ENCODE measurements at places on chromosomes 3 and 15.

- no peak for DNase-seq
These were observed 21.8 kb upstream of the ATP1B3 start for GRCh38 chr3:141854599-141854998.

DNA sequence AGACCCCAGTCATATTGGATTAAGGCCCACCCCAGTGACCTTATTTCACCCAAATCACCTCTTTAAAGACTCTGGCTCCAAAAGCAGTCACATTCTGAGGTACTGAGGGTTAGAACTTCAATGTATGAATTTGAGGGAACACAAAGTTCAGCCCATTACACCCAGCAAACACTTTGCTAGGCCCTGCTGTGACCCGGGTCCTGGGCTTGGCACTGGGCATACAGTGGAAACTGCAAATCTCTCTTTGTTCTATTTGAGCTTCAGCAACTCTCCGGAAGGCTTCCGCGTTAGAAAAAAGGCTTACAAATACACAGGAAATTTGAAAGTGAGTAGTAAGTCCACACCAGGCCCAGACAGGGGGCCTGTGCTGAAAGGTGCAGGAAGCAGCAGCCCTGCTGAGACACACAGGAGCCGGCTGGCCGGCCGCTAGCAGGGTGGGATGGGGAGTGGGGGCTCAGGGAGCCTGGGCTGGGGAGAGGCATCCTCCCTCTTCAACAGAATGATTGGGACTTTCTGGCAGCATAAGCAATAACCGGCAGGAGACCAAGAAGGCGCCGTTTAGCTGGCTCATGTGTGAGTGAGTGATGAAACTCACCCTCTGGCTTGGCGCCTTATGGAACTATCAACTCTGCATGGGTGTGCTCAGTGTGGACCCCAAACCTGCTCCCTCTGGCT is 13.0 kb downstream of the LIPC start:
- no peak for DNase-seq

DNA sequence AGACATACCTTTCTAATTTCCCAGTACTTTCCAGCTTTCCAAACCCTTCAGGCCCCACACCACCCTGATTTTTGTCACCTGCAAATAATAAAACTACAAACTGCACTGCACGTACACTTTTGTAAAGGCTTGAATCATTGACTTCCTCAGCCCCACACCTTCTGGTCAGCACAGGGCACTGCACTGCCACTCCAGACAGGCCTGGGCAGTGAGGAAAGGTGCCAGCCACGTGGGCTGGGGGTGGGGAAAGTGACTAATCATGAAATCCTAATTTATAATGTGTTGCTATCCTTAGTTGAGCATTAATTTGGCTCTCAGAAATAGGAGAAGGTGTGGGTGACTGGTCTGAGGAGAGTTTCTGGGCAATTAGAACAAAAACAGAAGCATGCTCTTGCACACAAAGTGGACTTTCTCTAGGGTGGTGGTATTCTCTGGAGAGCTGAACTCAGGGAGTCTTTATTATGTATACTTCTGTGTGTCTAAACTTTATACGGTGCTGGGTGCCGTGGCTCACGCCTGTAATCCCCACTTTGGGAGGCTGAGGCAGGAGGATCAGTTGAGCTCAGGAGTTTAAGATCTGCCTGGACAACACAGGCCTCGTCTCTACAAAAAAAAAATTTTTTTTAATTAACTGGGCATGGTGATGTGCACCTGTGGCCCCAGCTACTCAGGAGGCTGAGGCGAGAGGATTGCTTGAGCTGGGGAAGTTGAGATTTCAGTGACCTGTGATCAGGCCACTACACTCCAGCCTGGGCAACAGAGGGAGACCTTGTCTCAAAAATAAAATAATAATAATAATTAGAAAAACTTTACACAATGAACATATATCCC is 58.2 kb upstream of the FLNB start:
- no peak for DNase-seq

DNA sequence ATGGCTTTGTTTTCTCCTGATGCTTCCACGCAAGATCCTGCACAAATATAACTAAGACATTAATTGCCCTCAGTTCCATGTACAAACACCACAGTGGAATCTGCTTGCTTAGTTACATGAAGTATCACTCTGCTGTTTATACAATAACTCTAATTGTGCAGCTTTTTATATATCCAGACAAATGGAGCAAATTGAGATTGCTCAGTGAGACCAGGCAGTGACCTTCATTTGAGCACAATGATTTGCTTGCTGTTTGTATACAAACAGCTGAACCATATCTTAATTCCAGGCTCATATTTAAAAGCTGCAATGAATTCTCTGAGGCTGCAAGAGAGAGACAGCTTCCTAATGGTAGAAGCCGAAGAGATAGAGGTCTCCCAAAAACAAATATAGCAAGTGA is 243.7 kb downstream of the CADPS start:
- DNase-seq, result no peak

DNA sequence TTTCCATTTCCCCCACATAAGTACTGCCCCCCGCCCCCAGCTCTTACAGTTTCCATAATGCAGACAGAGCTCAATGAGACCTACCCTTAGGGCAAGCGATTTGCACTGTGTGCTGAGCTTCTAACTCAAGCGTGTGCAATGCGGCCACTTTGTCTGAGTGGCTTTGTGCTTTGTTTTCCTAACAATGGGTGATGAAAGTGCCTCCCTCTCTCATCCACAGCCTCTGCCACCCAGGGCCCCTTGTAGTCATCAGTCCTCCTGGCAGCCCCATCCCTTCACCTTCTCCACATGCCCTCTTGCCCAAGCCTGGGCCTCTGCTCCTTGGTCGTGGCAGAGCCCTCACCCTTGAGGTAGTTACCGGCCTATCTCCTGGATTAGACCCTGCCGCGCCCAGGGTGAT is 17.2 kb downstream of the DAPK2 start:
- DNase-seq, result no peak

GRCh38 chr3:175186511-175186910 is 327.4 kb downstream of the NAALADL2 start:
- DNase-seq, result no peak

GRCh38 chr15:76333720-76334437 is 2.7 kb upstream of the ISL2 start:
- DNase-seq, result no peak

DNA sequence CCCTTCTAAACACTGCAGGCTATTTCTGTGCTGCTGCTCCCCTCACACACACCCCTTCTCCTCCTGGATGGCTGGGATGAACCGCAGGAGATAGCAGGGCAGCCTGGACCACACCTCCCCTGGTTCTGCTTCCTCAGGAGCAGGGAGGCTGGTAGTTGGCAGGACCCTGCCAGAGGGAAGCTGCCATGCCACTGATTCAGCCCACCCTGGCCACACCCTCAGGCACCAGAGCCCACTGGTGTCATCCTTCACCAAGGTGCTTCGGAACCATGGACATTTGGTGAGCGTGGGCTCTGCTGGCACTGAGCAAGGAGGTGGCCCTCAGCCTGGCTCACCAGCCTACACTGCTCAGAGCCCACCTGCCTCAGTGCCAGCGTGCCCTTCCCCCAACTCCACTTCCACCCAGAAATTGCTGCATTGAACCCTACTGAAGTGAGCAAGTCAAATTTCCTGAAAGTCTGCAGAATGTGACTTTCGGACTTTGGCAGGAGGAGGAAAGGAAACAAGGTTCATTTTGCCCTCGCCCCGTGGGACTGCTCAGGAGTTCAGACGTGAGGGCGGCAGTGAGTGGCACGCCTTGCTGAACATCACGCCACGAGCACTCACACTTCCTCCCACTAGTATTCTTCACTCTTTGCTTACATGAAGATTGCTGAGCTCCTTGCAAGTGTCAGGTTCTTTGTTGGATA is 26.3 kb downstream of the BMF start:
- DNase-seq, result no peak

DNA sequence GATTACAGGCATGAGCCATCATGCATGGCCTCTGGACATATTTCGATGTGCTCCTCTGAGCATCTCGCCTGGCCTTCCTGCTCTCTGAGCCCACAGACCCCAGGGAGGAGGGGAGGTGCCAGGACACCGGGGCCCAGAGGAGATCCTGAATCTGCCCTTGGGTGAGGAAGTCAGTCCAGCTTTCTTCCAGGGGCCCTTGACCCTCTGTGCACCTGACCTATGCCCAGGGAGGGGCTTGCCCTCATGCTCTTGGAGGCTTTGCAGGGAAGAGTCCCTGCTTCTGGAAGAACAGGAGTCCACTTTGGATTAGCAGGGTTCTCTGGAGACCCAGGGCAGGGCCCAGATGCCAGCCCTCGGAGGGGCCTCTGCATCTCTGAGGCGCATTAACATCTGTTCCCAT is 1.4 kb downstream of the ACSBG1 start:
- no peak for DNase-seq

DNA sequence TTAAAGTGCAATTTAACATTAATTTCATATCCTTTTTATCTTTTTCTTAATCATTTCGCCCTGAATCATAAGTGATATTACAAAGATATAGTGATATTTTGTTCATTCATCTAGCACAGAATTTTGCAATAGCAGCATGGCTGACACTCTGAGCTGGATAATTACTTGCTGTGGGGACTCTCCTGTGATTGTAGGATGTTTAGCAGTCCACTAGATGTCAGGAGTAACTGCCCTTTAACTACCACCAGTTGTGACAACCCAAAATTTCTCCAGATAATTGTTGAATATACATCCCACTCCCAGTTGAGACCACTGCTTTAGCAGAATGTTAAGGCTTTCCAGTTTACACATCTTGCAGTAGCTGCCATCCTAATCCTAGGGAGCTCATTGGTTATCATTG is 196.8 kb upstream of the MBNL1 start:
- DNase-seq, result no peak

GRCh38 chr3:60574046-60574769 is 677.0 kb downstream of the FHIT start:
- DNase-seq, result no peak

DNA sequence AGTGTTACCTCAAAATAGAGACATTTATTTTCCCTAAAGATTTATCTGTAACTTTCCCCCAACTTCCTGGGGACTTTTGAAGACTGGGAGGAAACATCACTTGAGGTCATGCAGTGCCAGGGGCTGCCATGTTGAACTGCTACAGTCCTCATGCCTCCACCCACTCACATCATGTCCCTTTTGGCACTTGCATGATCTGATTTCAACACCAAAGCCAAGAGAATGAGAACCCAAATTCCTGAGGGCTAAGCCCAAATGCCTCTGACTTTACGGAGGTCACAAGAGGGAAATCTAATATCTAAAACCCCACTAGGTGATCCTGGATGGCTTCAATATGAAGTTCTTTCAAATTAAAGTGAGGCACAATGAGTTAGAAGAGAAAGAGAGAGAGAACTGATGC is 213.1 kb downstream of the NTRK3 start:
- no peak for DNase-seq

DNA sequence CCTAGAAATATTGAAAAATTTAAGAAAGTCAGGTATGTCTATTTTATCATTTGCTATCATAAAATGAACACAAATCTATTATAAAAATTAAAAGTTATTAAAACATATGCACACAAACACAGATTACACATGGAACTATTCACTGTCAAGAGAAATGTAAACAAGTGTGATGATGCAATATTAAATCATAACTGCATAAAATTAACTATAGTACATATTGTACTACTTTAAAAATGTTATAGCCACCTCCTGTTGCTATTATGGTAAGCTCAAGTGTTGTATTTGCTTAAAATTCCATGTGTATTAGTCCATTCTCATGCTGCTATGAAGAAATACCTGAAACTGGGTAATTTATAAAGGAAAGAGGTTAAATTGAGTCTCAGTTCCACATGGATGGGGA is 54.7 kb upstream of the CMC1 start:
- no peak for DNase-seq

- no peak for DNase-seq
These were observed 783 bp upstream of the DNAJB11 start for GRCh38 chr3:186569779-186570095.

DNA sequence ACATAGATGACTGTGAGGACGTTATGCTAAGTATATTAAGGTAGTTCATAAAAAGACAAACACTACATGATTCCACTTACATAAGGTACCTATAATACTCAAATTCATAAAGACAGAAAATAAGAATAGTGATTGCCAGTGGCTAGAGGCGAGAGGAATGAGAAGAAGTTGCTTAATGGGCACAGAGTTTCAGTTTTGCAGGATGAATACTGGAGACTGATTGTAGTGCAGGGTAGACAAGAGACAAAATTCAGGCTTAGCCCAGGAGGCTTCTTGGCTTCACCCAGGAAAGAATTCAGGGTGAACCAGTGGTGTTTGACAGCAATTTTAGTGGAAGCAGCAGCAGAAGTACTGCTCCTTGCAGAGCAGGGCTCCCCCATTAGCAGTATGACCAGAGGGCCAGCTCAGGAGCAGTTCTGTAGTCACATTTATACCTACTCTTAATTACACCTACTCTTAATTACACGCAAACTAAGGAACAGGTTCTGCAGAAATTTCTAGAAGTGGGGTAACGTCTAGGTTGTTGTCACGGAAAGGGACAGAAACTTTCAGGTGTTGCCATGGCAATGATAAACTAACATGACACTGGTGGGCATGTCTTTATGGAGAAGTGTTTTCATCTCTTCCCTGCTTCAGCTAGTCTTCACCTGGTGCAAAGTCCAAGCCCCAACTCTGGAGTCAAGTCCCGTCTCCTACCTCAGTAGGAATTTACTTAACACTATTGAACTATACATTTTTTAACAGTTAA is 55.2 kb downstream of the TBL1XR1 start:
- DNase-seq, result no peak

- DNase-seq, result no peak
These were observed 124.1 kb downstream of the TJP1 start for GRCh38 chr15:29698030-29698701.

DNA sequence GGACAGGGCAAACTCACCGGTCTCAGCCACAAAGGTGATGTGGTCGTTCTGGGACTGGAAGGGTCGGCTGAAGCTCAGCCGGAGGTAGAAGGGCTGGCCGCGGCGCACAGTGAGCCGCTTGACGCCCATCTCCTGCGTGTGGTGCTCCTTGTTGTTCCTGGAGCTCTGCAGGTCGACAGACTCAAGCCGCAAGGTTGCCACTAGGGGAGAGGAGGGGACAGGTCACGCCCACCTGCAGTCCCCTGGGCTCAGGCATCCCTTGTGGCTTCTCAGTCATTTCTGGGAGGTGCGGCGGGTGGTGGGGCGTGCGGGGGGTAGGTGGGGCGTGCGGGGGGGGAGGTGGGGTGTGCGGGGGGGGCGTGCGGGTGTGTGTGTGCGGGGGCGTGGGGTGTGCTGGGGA is 26.7 kb upstream of the TGM5 start:
- no peak for DNase-seq

DNA sequence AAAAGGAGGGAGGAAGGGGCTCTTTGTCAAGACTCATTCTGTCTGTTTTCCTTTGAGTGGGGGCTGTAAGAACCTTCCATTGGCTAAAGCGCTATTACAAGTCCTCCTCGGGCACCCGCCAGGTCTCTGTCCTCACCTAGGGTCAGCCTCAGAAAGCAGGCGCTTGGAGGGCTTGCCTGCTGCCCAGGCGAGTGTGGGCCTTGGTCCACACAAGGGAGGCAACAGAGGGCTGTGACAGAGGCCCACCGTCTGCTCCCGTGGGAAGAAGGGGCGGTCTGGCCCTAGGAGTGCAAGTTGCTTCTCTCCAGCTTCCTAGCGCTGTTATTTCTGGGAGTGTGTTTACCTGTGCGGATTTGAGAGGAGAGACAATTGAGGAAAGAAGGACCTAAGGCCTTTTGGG is 24.0 kb upstream of the EHD4 start:
- DNase-seq, result no peak

Measured in activated T-helper 1 cell treated with Interleukin-2 at 50 U/mL for 16 hours (primary cell).